ENCODE measurements at places on chromosomes 6 and 20.

- DNase-seq = no peak
These were observed 19.1 kb upstream of the TFB1M start for GRCh38 chr6:155333414-155333813.

GRCh38 chr20:51480507-51481270, 61.8 kb downstream of the NFATC2 start:
- DNase-seq = no peak

DNA sequence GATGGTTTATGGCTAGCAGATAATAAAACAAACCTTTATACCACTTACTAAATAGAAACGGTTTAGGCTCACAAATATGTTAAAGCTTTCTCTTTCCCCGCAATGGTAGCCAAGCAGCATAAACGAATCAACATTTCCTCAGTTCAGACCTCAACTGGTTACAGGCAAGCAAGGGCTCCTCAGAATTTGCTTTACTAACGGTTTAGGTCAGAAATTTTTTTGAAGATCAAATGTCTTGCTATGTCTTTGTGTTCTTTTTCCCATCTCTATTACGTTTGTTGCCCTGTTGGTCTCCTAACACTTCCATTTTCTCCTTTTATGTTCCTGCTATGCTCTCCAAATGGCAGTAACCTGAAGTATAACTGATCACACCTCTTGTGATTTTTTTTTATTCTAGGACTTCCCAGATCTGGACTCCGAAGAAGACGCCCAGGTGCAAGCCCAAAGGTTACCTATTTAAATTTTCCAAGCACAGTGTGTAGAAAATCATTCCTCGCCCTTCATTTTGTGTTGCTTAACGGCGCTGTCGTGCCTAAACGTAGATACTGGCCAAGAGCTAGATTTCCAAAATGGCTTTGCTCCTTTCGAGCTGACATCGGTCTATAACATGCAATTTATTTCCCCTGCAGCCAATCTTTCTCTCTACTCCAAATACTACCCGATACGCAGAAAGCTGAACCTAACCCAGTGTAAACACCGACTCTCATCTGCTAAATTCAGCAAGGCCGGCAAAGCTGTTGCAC, 717 bp upstream of the ASF1A start:
- no peak for DNase-seq

DNA sequence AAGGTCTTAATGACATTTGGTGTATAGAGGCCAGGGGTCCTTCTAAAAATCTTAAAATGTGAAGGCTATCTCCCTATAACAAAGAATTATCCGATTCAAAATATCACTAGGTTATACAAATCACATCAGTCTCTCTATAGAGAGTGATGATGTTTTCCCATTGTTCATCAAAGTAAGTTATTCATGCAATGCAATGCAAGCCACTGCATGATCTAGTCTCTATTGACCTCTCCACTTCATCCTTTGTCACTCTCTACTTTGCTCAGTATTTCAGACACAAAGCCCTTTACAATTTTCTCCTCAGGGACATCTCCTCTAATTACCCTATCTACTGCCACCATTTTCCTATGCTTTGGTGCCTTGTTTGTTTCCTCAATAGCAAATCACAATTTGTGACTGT, 628.0 kb downstream of the HTR1B start:
- DNase-seq = no peak

DNA sequence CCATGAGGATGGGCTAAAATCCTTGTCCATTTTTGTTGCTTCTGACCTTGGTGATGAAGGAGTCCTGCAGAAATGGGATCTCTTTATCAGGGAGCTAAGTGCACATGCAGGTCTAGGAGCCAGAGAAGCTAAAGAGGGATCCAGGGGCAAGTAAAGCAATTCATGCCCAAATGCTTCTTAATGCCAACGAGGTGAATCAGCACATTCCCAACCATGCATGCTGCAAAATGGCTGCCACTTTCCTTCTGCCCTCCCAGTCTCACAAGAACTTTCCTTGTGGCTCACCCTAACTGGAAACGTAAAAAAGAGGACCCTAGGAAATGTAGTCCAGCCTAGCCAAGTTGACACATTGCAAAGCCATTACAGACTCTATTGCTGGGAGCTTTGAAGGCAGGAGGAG, 298.4 kb downstream of the MAFB start:
- no peak for DNase-seq
